ENCODE measurements at places on chromosomes 6 and 20.
A peak's percentile ranks its signal among the peaks of the same experiment; 100 is the strongest.

DNA sequence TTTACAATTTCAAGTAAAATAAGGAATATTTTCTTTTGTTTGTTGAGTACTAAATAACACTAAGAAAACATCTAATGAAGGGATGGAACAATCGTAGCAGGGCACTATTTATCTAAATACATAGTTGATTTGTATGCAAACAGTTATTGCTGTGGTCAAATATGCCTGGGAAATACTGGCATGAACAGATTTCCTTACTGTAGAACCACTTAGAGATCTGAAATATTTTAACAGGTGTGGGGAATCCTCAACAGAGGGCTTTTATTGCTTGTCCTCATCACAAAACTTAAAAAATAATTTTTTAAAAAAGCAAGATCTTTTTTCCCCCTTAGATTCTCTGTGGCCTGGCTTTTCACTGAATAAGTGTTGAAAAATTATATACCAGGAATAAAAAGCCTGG is 233.0 kb upstream of the FAM83B start:
- DNase-seq: no peak

GRCh38 chr6:20740088-20740487 is 205.8 kb downstream of the CDKAL1 start:
- no peak for DNase-seq

GRCh38 chr20:63295422-63295821 is 2.4 kb downstream of the COL20A1 start:
- no peak for DNase-seq

DNA sequence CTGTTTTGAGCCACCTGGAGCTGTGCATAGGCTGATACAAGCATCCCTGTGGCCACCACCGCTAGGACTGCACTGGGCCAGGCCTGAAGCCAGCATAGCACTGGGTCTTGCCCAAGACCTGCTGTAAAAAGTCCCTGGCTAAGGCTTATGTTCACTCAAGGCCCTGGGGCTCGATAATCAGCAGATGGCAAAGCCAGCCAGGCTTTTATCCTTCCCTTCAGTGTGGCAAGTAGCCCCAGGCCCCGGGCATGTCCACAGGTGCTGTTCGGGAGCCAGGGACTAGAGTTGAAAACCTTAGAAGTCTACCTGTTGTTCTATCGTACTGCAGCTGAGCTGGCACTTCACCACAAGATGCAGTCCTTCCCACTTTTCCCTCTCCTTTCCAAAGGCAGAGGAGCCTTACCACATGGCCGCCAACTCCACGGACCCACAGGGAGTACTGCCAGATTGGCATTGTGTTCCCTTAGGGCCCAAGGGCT is 226.4 kb upstream of the ZNF217 start:
- DNase-seq: peak; percentile 52

GRCh38 chr6:110653381-110653780 is 161.9 kb downstream of the CDK19 start:
- no peak for DNase-seq

- DNase-seq: no peak
Observed at GRCh38 chr6:8953310-8953709, 518.0 kb upstream of the SLC35B3 start.

GRCh38 chr6:107600121-107600520 is 110.2 kb downstream of the SOBP start:
- no peak for DNase-seq

DNA sequence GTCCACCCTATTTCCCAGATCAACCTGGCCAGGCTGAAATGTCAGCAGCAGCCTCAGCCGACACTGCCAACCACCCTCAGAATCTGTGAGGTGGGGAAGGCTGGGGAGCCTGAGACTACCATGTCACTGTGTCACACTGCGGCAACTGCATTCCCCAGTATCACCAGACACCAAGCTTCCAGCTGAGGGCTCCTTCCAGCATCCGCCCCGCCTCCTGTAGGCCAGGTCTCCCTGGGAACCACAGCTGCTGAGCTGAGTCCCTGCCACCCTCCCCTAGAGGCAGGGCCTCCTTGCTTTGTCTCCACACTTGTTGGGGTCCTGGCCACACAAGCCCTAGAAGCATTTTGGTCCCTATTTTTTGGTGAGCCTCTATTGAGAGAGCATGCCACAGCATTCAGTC is 115.7 kb downstream of the UNC5CL start:
- DNase-seq: peak; percentile 44

- no peak for DNase-seq
Observed at GRCh38 chr20:49818816-49819215, 6.2 kb downstream of the SLC9A8 start.

DNA sequence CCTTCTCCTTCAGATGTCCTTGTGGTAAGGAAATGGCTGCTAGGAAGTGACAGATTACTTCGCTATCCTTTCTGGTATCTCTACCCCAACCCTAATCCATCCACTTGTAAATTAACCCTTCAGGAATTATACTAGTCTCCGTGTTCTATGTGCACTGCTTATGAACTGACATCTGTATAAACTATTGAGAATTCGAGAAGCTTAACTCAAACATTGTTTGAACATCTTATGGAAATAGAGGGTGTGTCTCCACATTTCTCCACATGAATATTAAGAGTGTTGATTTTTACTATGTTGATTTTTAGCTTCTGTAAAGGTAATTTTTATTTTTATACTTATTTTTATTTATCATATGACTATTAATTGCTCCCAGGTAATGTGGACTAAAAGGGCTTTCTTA is 457.6 kb upstream of the ZNF337 start:
- no peak for DNase-seq

GRCh38 chr20:39670988-39671387 is 708.8 kb downstream of the DHX35 start:
- DNase-seq: no peak

DNA sequence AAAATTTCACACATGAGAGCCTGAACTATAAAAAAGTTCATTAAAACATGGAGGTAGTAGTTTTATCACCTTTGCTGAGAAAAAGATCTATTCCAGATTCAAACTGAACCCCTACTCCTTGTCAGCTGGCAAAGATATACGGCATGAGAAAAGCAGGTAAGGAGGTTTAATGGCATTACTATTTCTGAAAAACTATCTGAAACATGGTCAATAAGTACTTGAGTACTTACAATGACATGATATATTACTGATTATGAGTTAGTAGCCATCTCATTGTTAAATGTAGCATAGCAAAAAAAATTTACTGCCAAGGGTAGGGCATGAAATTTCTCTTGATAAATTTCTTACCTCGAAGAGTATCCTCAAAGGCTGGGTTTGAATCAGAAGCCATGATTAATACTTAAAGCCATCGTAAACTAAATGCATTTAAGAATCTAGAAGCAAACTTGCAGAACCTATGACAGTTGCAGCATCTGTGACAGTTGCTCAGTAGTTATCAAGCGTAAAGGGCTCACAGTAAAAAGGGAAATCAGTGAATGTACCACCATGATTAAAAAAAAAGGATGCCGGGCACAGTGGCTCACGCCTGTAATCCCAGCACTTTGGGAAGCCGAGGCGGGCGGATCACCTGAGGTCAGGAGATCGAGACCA is 8.7 kb downstream of the SLC17A5 start:
- DNase-seq: no peak

GRCh38 chr6:110348961-110349690 is 9.0 kb downstream of the METTL24 start:
- no peak for DNase-seq

GRCh38 chr6:39428152-39428551 is 105.7 kb upstream of the KCNK16 start:
- DNase-seq: no peak

- DNase-seq: no peak
Observed at GRCh38 chr6:152221806-152222628, 414.5 kb downstream of the ESR1 start.

GRCh38 chr6:13063300-13063918 is 264.9 kb downstream of the TBC1D7 start:
- no peak for DNase-seq

- DNase-seq: no peak
Observed at GRCh38 chr6:93964321-93964720, 545.0 kb upstream of the EPHA7 start.

DNA sequence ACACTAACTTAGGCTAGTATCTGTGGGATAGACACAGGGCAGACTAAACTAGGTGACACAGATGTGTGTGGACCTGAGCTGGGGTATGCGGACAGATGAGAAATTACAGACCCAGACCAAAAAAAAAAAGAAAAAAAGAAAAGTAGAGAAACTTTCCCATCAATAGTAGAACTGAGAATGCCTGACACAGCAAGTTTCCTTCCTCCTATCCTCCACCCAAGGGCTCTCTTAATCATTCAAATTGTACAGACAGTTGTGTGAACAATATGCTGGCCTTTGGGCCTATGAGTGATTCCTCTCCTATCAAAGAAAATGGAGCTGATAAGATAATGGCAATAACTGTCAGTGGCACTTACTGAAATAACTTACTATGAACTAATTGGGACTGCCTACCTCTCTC is 226.7 kb upstream of the PRDM1 start:
- no peak for DNase-seq

GRCh38 chr20:38193586-38194105 is 28.6 kb upstream of the TGM2 start:
- no peak for DNase-seq

- DNase-seq: no peak
Observed at GRCh38 chr6:83352424-83353061, 78.3 kb downstream of the ME1 start.

DNA sequence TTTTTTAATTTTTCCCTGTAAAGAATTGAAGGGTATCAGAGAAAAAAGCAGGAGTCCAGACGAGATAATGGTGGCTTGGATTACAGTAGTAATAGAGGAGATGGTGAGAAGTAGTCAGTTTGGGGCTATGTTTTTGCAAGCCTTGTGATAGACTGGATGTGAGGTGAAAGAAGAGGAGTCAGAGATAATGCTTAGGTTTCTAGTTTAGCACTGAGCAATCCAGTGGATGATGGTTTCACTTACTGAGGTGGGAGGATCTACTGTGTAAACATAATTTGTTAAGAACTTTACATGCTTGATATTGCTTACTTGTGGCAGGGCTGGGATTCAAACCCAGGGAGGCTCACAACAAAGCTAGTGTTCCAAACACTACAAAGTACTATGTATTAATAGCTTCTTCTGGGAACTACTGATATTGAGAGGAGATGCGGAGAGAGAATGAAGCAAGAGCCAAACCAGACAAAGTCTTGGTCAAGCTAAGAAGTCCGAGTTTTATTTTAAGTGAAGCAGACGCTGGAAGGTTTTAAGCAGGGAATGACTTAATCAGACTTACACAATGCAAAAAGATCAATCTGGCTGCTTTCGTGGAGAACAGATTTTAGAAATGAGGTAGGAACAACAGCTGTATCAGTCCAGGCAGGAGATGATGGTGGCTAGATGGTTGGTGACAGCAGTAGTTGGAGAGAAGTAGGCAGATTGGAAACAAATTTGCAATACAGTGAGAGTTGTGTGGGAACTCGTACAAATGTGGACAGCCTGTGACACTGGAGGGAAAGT is 58.0 kb downstream of the ZFAND3 start:
- DNase-seq: no peak

DNA sequence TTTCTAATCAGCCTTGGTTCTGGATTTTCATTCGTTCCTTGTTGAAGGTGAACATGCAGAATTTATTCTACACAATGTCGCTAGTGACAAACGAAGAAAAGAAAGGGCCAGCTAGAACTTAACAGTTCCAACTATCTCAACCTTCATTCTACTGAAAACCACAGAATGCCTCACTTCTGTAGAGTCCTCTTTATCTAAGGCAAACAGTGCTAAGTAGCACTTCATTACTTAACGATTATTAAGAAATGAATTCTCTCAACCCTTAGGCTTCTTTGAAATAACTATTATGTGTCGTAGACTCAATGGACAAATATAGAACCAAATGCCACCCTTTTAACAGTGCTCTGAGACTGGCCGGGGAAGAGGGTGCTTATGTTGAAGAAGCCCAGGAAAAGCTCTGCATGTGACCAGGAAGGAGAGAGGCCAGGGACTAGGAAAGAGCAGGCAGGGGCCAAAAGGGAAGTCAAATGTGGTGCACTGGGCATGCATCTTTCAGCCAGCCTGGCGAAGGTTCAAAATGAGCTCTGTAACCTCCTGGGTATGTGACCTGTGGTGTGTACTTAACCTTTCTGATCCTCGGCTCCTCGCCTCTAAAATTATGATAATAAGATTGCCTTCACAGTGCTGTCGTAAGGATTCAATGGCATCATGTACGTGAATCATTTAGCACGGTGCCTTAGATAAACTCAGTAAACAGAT is 55.4 kb upstream of the BMP2 start:
- DNase-seq: no peak

DNA sequence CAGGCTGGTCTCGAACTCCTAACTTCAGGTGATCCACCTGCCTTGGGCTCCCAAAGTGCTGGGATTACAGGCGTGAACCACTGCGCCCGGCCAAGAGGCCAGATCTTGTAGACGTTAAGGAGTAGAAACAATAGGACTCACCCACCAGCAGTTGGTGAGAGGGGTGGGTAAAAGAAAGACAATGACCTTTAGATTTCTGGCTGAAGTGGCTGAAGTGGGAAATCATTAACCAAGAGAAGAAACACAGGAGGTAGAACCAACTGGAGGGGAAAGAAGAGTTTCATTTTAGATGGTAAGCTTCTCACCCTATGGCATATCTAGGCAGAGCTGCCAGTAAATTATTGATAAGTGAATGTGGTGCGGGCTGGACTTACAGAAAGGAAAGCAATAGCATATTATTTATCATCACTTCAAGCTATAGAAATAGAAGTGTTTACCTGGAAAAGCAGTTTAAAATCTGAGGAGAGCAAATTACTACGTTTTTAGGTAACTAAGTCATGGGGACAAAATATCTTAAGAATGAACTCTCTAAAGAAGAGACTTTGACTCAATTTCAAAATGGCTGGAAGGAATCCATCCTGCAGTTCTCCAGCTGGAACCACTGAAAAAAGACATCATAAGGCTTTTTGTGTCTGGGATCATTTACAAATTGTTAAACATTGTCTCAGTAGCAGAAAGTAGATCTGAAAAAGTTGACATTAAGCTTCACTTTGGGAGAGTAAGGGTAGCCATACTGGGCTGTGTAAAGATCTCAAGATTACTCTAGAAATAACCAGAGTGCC is 109.6 kb downstream of the ALDH8A1 start:
- no peak for DNase-seq

- no peak for DNase-seq
Observed at GRCh38 chr6:120590611-120591010, 743.7 kb downstream of the TBC1D32 start.

DNA sequence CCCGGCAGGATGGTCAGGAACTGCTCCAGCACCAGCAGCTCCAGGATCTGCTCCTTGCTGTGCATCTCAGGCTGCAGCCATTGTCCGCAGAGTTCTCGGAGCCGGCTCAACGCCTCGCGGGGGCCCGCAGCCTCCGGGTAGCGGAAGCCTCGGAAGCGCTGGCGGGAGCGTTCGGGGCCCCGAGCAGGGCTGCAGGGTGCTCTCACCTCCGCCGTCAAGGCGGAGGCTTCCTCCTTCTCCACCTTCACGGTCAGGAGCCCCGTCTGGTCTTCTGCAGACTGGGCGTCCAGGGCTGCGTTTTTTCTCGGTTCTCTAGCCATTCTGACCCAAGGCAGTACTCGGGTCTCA is 434 bp downstream of the ZKSCAN4 start:
- DNase-seq: no peak

GRCh38 chr20:44065401-44066340 is 121.3 kb downstream of the JPH2 start:
- DNase-seq: no peak

GRCh38 chr6:134317471-134318131 is at the start of gene SGK1:
Gene SGK1 (minus strand): TSS chr6:134318112. CDS start chr6:134317460, 652 bp downstream.
- DNase-seq: peak; percentile 70

Data from activated CD8-positive, alpha-beta memory T cell treated with anti-CD3 and anti-CD28 coated beads for 24 hours (primary cell).